Left ventricle myocardium superior (tissue), 1 donor: ENCODE measurements at places on chromosomes 11 and 22.

- DNase-seq: peak; percentile 75
Observed at GRCh38 chr11:61752117-61752924, at the start of gene MYRF. TSS of gene MYRF (plus strand) at chr11:61752636. CDS start at chr11:61752745, 109 bp downstream.

GRCh38 chr11:70826541-70827335 lies 425.6 kb downstream of the SHANK2 start:
- DNase-seq: peak; percentile 40

DNA sequence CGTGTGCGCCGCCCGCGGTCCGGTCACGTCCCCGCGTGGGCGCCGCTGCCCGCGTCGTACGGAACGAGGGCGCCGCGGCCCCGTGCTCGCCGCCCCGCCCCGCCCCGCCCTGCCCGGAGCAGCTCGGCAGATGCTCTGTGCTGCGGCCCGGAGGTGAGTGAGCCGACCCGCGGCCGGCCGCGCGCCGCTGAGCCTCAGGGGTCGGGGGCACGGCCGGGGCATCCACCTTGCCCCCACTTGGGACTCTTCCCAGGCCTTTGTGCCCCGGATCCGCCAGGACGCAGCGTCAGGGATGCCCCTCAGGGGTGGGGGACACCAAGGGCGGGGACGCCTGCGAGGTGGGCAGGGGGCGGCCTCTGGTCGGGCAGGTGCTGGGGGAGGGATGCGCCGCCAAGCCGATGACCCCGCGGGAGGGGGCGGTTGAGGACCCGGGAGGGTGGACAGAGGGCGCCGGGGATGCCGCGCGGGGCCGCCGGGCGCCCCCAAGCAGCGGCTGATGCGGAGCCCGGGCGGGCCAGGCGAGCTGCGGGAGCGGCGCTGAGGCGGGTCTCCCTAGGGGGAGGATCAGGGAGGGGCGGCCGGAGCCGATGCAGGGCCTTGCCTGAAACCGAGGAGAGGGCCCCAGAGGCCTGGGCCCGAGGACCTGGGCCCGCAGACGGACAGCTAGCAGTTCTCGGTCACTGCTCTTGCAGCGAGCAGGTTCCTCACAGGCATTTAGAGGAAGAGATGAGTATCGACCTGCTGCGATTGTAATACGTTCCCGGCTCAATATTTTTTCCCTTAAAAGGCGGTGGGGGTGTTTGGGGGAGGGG lies at the start of gene GNAZ:
Gene GNAZ (plus strand): TSS at position 102 of the 812 bp plus-strand sequence. CDS start 25,177 bp downstream, outside the sequence.
- peak; percentile 39 for DNase-seq

- DNase-seq: no peak
Observed at GRCh38 chr22:33796494-33796893, 123.8 kb downstream of the LARGE1 start.

DNA sequence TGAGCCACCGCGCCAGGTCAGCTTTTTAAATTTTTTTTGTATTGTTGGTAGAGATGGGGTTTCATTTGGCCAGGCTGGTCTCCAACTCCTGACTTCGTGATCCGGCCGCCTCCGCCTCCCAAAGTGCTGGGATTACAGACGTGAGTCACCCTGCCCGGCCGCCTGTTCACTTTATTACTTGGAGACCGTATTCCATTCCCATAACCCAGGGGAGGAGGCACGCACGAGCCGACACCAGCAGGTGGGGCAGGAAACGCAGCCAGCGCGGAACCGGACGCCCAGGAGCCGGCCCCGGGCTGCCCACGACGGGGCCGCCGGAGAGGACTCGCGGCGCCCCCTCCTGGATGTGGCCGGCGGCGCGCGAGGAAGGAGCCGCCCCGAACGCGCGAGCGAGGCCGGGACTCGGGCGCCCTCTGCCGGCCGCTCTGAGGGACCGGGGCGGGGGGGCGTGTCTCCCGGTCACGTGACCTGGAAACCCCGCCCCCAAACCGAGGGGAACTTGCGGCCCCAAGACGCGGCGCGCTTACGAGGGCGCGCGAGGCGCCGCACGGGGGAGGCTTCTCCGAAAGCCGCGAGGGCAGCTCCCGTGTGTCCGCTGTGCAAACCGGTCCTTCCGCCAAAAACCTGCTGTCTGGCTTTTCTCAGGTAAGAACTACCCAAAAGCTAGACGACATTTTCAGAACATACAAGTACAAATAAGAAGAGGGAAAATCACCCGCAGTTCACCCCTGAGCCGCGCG lies 11.6 kb upstream of the RNH1 start:
- DNase-seq: peak; percentile 93
